ENCODE measurements at places on chromosomes 16 and 17.
A peak's percentile ranks its signal among the peaks of the same experiment; 100 is the strongest.

DNA sequence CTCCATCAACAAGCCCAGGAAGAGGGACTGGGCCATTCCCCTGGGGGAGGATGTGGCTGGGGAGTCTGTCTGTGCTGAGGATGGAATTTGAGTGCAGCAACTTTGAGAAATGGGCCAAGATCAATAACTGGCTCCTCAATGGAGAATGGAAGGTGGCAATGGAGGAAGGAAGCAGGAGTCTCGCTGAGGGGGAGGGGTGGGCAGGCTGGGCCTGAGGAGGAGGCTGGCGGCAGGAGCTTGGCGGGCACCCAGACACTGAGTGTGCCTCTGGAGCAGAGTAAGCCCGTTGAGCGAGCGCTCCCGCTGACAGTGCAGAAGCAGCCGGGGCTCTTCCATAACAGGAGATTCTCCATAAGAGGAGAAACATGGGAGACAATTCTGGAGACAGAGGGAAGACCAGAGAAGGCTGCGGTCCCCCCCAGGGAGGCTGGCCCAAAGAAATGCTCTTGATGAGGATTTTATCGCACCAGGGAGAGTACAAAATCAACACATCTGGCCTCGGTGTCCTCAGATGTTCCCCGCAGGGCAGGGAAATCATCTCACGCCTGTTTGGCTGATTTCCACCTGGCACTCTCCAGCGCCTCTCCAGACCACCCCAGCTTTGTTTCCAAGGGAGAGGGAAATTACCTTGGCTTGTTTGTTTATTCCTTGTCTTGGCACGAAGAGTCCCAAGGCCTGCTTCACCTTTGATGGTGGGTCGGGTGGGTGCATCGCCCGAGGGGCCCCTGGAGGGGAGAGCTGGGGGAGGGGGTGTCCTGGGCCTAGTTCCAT, 2.8 kb upstream of the MMP15 start:
- DNase-seq = no peak

GRCh38 chr17:38915639-38915995, 9.8 kb upstream of the LASP1NB start:
- no peak for DNase-seq

GRCh38 chr17:34616148-34616547, 36.8 kb downstream of the TMEM132E start:
- no peak for DNase-seq

GRCh38 chr17:63249256-63250004, 196.7 kb downstream of the CYB561 start:
- no peak for DNase-seq

- peak; percentile 37 for DNase-seq
Measured at GRCh38 chr16:1333149-1333812, at the start of gene BAIAP3. BAIAP3 (plus strand) TSS chr16:1333645; CDS start chr16:1338550, 4,905 bp downstream.

DNA sequence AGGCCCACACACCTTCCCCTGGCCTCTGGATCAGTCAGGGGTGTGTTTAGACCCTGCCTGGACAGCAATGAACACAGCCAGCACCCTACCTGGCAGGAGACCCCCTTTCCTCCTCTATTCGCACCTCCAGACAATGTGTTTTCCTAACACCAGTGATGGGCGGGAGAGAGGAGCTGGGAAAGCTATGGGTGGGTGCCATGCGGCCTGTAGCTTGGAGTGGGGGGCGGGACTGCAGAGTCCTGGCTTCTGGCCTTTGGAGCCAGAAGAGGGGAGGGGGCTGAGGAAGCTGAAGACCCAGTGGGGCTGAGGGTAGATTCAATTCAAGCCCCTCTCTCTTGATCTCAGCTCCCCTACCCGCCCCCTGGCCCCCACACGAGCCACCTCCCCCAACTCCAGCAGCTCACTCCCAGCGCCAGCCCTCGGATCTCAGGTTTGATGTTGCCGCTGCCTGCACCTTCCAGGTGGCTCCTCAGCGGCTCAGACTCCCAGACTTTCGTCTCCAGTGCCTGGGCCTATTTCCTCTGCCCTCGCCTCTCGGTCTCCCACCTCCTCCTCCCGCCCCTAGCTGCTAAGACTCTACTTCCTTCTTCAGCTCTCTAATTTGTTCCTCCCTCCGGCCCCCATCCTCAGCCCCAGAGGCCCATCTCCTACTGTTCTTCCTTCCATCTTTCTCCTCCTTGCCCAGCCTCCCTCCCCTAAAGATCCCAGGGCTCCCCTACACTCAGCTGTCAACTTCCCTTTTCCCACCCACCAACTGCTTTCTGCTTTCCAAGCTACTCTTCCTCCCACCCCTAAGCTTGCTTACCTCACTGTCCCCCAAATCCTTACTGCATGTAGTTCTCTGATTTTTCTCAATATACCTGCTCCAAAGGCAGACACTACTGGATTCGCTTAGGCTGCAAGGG, 6.8 kb upstream of the SP6 start:
- no peak for DNase-seq

DNA sequence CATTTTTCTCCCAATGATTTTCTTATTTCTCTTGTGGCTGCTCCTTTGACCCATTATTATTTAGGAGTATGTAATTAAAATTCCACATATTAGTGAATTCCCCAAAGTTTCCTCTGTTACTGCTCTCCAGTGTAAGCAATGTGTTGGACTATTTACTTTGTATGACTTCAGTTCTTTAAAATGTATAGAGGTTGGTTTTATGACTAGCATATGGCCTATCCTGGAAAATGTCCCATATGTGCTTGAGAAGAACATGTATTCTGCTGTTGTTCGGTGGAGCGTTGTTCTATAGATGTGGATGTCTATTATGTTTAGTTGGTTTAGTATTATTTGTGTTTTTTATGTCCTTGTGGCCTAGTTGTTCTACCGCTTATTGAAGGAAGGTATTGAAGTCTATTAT, 6.0 kb upstream of the NT5M start:
- no peak for DNase-seq

DNA sequence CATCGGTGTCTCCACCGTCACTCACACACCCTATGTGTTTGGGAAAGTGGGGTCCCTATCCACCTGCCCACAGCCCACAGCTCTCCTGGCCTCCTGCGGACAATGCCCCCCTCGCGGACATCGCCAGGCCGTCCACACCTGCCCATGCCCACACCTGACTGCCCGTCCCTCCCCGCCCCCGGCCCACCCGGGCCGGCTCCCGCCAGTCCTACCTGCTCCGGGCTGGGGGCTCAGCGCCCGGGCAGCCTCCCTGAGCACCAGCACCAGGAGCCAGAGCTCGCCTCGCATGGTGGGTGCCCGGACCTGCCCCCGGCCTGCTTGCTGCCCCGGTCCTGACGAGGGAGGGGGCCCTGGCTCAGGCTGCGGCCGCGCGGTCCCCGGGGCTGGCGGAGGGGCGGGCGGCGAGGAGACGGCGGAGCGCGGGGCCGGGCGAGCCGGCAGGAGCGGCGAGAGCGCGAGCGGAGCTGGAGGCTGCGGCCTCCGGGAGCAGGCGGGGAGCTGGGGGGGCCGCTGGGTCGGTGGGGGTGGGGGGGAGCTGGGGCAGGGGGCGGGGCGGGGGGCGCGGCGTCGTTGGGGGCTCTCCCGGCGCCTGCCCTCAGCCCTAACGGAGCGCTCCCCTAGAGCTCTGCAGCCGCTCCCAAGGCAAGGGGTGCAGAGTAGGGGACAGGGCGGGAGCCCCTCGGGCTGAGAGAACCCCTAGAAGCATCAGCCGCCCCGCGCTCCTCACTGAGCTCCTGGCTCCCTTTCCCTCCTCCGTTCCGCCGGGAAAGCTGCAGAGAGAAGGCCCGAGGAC, at the start of gene PLXDC1:
Gene PLXDC1 (minus strand): TSS at position 488 of the 793 bp plus-strand sequence. CDS start 200 bp downstream, at position 288.
- DNase-seq = no peak

GRCh38 chr17:57142925-57143324, 57.9 kb downstream of the AKAP1 start:
- DNase-seq = no peak

- DNase-seq = no peak
Measured at GRCh38 chr17:54902611-54903010, 2.0 kb downstream of the TOM1L1 start.

DNA sequence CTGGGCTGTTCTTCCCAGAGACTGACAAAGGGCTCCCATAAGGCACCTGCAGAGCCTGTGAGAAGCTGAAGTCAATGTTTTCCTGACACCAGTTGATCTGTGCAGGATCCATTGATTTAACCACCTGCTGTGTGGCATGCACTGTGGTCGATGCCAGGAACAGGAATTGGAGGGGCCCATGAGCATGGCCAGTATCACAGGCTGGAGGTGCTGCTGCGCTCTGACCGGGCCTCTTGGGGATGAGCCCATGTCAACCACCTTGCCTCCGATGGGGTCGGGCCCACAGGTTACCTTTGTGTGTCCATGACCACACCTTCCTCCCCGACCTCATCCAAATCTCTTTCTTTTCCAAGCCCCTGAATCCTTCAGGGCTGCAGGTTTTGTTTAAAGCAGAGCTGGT, 18.2 kb upstream of the STH start:
- no peak for DNase-seq

- no peak for DNase-seq
Measured at GRCh38 chr16:6728381-6728780, 604.3 kb upstream of the RBFOX1 start.

DNA sequence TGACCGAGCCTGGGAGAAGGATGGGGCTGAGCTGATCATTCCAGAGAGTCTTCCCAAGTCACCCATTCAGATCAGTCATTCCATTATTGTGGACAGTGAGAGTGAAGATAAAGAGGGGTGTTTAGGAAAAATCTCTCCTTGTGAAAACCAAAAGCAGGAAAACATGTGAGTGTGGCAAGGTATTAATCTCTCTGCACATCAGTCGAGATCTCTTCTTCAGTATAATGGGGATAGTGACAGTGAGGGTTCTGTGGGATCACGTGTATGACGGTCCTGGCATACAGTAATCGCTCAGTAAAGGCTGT, 35.4 kb downstream of the CHD9 start:
- no peak for DNase-seq

DNA sequence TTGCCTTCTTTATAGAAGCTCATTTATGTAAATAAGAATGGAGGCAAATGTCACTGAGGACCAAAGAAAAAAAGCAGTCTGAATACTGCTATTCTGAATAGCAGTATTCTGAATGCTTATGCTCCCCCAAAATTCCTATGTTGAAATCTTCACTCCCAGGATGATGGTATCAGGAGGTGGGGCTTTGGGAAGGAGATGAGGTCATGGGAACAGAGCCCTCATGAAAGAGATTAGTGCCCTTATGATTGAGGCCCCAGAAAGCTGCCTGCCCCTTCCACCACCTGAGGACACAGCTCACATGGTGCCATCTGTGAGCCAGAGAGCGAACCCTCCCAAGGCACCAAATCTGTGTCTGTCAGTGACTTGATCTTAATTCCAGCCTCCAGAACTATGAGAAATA, 28.8 kb downstream of the HEATR6 start:
- no peak for DNase-seq

GRCh38 chr17:34403006-34403405, 40.0 kb upstream of the CCL1 start:
- DNase-seq = no peak

- DNase-seq = no peak
Measured at GRCh38 chr17:82376042-82376730, 4.6 kb downstream of the UTS2R start.

GRCh38 chr16:11320170-11320569, 25.1 kb upstream of the RMI2 start:
- no peak for DNase-seq

GRCh38 chr16:78961464-78961863, 639.1 kb downstream of the MAF start:
- no peak for DNase-seq

GRCh38 chr16:64445245-64445644, 676.6 kb downstream of the CDH11 start:
- DNase-seq = no peak

DNA sequence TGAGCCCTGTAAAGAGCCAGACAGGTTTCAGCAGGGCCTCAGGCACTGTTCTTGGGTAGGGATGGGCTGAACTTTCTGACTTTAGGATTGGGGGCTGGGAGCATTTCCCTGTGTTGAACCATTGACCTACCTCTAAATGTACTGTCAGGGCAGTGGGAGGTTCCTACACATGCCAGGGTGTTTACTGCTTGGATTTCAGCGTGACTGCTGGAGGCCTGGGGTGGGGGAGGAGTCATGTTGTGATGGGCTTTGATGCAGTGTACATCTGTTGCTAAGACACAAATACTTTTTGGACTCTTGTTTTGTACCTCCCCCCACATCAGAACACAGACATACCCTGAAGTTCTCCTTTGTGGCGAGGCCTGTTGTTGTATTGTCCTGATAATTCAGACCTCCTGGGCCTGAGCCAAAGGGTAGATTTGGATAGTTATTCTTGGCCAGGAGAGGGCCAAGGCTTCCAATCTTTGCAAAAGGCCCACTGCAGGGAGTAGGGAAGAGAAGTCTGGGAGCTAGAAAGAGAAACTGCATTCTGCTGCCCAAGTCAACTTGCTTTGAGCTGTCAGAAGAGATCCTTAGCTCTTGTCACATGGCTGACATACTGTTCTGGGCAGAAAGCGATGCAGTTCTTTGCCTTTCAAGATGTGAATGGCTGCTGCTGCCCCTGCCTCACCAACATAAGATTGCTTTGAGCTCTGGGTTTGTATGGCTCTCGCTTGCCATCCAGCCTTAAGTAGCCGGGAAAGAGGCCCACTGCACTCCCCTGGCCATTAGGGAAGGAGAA, 3.7 kb downstream of the NFE2L1 start:
- no peak for DNase-seq

DNA sequence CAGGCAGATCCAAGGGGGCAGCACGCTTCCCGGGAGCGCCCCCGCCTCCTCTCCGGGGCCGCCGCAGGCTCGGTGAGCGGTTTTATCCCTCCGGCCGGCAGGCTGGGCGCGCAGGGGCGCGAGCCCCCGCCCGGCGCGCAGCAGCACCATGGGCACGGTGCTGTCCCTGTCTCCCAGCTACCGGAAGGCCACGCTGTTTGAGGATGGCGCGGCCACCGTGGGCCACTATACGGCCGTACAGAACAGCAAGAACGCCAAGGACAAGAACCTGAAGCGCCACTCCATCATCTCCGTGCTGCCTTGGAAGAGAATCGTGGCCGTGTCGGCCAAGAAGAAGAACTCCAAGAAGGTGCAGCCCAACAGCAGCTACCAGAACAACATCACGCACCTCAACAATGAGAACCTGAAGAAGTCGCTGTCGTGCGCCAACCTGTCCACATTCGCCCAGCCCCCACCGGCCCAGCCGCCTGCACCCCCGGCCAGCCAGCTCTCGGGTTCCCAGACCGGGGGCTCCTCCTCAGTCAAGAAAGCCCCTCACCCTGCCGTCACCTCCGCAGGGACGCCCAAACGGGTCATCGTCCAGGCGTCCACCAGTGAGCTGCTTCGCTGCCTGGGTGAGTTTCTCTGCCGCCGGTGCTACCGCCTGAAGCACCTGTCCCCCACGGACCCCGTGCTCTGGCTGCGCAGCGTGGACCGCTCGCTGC, 832 bp downstream of the CDK5R1 start:
- no peak for DNase-seq

- no peak for DNase-seq
Measured at GRCh38 chr17:66268247-66268927, 34.0 kb upstream of the PRKCA start.

- peak; percentile 100 for DNase-seq
Measured at GRCh38 chr17:58219007-58219788, at the start of gene MKS1. MKS1 (minus strand) TSS chr17:58219255; CDS start chr17:58219230, 25 bp downstream.

GRCh38 chr17:9918804-9919352, 13.8 kb upstream of the RCVRN start:
- DNase-seq = no peak

DNA sequence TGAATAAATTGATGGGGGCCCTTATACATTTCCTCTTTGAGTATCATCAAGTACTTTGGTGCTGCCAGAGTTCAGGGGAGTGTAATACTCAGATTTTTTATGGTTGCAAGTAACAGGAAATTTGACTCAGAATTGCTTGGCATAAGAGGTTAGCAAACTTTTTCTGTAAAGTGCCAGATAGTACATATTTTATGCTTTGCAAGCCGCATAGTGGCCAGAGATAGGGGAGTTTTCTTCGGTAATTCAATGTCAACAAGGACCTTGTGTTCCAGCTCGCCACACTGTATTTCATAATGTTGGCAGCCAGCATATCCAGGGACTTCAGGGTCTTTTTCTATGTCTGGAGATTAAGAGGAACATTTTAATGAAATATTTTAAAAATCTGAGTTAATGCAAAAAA, 51.0 kb upstream of the MARCHF10 start:
- no peak for DNase-seq

Data from HTR-8/SVneo (cell line).